Activated naive CD4-positive, alpha-beta T cell treated with anti-CD3 and anti-CD28 coated beads for 36 hours (primary cell): ENCODE measurements at places on chromosomes 12 and 14.

DNA sequence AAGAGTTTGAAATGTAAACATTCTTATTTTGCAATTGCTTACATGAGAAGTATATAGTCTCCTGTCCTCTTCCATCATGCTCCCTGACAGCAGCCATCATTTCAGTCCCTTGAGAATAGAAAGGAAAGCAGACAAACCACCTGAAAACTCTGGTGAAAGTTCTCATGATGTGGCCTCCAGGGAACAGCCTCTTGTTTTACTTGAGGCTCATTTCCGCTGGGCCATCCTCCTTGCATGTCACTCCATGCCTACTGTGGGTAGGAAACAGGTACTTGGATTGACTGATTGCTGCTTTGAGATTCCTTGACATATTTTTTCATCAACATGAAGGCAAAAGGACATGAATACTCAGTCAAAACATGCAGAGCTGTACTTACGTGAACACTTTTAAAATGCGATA lies 6.0 kb downstream of the SYT1 start:
- DNase-seq, result no peak

GRCh38 chr12:14514154-14514842 lies 53.4 kb downstream of the PLBD1 start:
- no peak for DNase-seq

DNA sequence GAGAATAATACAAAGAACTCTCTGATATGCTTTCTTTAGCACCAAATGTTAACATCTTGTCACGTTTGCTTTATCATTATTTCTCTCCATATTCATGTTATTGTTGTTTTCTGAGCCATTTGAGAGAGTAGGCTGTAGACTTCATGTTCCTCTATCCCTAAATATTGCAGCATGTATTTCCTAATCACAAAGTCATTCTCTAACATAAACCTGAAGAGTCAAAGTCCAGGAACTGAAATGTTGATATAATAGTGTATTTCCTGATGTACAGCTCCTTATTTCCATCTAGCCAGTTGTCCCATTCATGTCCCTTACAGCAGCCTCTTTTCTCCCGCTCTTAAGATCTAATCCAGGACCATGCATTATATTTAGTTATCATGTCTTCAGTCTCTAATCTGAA lies 72.8 kb downstream of the SPATS2 start:
- no peak for DNase-seq

- DNase-seq, result no peak
These were observed 51.4 kb upstream of the OR9K2 start for GRCh38 chr12:55074806-55075205.
